Activated naive CD4-positive, alpha-beta T cell (primary cell): ENCODE measurements at places on chromosomes 4 and X.

- DNase-seq, result no peak
Observed at GRCh38 chrX:39725928-39726619, 371.7 kb downstream of the BCOR start.

DNA sequence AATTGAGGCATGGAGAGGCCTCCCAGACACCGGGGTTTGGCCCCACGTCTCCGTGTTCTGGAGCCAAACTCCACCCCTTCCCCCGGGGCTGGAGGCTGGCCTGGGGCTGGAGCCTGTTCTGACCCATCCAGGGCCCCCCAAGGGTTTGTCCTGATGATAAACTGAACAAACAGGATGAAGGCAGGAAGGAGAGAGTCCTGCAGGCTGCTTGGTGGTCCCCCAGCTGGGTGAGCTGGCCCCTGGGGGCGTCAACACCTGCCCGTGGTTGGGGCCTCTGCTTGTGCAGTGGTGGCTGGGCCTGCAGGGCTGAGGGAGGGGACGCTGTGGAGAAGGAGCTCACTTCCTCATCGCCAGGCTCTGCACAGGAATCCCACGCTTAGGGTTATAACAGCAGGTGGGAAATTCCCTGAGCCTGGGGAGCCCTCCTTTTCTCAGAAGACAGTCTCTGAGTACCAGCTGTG, 2.3 kb downstream of the SH3TC1 start:
- DNase-seq, result no peak

DNA sequence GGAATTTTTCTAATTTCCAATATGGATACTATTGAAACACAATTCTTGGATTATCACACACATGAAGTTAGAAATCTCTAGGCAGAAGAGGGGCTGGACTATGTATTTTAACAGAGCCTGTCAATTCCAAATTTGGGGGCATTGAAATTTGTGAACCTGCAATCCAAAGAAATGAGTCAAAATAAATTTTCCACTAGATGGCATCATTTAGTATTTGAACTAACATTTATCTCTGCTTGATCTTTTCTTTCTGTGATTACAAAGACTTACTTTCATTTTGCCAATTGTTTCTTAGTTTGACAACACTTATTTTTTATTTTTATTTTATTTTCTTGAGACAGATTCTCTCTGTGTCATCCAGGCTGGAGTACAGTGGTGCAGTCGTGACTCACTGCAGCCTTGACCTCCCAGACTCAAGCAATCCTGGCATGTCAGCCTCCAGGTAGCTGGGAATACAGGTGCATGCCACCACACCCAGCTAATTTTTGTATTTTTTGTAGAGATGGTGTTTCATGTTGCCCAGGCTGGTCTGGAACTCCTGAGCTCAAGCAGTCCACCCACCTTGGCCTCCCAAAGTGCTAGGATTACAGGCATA, 2.7 kb upstream of the PYURF start:
- no peak for DNase-seq

DNA sequence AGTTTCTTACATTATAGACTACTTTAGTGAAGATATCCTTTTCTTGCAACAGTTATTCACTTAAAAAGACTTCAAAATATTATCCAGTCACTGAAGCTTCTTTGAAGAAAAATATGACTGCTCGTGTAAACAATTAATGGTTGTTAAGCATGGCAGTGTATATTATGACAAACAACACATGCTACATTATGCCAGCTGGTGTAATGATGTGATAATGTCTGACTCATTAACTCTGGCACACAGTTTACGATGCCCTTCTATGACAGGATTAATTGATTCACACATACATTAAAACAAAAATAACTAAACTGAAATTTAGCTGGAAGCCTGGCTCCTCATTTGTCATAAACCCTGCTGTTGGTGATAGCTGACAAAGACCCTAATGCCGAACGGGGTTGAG, 22.4 kb downstream of the GK2 start:
- no peak for DNase-seq

- no peak for DNase-seq
Observed at GRCh38 chrX:27924261-27924660, 57.0 kb downstream of the DCAF8L1 start.

DNA sequence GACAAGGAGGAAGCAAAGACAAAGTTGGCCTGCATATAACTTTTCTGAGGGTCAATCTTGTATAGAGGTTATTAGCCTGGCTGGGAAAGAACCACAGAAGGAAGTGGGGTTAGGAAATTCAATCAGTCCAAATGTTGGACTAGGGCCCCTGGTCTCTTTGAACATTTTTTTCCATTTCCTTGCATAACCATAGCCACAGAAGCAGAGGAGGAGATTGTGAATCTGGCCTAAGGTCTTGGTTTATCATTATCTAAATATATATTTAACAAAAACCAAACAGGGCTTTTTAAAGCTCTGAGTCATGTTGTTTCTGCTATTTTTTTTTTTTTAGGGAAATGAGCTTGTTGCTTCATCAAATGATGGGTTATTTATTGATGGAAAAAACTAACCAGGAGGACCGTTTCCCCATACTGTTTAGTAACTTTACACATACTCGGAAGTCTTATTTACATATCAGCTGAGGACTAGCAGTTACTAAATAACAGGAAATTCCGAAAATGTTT, 97.7 kb upstream of the ACSL4 start:
- DNase-seq, result no peak

- no peak for DNase-seq
Observed at GRCh38 chr4:146550161-146550560, 28.4 kb upstream of the SLC10A7 start.

DNA sequence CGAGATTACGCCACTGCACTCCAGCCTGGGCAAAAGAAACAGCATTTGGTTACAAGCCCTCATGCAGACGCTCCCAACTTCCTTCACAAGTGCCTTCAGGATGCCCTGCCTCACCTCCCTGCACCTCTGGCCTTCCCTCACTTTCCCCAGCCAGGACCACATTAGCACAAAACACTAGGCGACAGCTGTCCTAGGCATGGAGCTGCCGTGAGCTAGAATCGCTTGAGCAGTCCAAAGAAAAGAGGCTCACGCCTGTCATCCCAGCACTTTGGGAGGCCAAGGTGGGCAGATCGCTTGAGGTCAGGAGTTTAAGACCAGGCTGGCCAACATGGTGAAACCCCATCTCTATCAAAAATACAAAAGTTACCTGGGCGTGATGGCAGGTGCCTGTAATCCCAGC, 15.8 kb downstream of the RNF212 start:
- DNase-seq, result no peak

GRCh38 chrX:123263270-123263669, 79.2 kb downstream of the GRIA3 start:
- no peak for DNase-seq

GRCh38 chr4:42617030-42617429, 39.9 kb downstream of the ATP8A1 start:
- DNase-seq, result no peak

- DNase-seq, result no peak
Observed at GRCh38 chrX:117835034-117835433, 281.6 kb downstream of the KLHL13 start.

- no peak for DNase-seq
Observed at GRCh38 chr4:3766036-3766784, at the start of gene ADRA2C. TSS of gene ADRA2C (plus strand) at chr4:3766385. CDS start at chr4:3766607, 222 bp downstream.

GRCh38 chr4:91345632-91346031, 958.1 kb upstream of the GRID2 start:
- no peak for DNase-seq

DNA sequence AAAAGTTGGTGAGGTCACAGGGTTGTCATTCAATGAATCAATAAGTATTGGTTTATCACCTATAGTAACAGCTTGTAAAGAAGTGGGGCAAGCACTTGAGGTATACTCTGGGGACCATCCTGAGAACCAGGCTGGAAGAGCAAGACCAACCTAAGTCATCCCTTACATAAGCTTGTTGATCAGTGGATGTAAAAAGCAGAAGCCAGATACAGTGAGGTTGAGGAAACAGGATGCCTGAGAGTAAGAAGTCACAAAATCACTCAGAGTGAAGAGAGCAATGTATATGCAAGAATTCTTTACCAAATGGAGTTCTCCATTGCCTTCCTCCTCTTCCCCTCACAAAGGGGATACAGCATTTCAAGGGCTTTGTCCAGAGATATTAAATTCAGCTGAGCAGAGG, 76.3 kb upstream of the PACRGL start:
- no peak for DNase-seq

GRCh38 chrX:110397904-110398303, 39.3 kb downstream of the RTL9 start:
- DNase-seq, result no peak

DNA sequence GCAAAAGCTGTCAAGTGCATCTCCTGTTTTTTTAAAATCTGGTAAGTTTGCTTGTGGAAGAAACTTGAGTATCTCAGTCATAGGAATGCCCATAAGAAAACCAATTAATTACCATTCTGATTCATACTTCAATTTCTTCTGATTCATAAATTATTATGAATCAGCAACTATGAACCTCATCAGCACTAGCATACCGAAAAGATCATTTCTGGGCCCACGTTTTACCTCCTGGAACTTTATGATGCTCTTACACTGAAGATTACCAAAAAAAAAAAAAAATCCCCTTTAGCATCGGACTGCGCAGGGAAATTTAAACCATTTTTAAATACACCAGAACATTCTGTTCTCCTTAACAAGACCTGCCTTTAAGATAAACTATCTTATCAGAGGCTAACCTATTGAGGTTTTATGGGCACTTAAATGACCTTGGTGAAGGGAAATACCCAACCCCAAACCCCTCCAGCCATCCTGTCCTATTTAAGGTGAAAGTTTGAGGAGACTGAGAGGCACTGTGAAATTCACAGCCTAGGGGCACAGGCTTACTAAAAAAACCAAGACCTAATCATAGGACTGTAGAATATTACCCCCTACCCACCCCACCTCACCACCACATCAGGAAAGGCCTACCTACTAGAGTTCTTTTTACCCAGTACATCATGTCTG, 38.2 kb upstream of the ABCG2 start:
- no peak for DNase-seq

DNA sequence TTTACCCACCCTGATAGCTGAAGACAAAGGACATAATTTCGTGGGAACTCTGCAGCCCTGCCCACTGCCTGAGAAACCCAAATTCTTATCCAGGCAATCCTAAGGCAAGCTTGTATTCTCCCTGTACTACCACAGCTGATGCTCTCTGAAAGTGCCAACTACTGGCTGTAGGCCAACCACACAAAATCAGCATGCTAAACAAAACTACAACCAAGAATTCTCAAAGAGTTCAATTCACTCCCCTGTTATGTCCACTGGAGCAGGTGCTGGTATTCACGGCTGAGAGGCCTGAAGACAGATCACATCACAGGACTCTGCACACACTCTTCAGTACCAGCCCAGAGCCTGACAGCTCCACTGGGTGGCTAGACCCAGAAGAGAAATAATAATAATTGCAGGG, 375.9 kb upstream of the NDST4 start:
- no peak for DNase-seq

- no peak for DNase-seq
Observed at GRCh38 chr4:100317032-100317864, 127.0 kb upstream of the DDIT4L start.

DNA sequence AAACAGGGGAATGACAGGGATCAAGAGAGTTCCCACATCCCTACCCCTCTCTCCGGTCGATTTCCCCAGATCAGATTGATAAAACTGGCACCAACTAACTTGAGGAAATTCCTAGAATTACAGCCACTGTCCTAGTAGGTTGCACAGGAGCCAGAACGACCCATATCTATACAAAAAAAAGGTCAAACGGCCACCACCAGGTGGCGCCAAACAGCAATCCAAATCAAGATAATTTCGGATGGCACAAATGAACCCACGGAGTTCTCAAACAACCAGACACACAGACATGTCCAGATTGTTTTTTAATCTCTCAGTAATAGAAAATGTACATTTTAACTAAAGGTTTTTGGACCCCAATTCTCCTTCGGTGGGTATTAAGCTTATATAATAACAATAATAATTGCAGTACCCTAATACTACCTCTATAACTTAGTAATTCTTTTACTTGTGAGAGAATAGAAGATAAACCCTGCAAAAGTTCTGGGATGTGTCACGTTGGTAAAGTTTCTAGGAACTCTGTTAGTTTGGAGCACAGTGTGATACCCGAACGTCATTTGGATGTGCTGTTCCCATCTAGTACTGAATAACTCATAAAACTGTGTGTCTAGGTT, 212.6 kb downstream of the SPOCK3 start:
- DNase-seq, result peak; percentile 2

- no peak for DNase-seq
Observed at GRCh38 chrX:22652596-22652995, 347.2 kb upstream of the DDX53 start.
